ENCODE measurements at places on chromosomes 1 and 21.

- DNase-seq, result no peak
Measured at GRCh38 chr1:65478379-65479026, 58.0 kb downstream of the LEPR start.

DNA sequence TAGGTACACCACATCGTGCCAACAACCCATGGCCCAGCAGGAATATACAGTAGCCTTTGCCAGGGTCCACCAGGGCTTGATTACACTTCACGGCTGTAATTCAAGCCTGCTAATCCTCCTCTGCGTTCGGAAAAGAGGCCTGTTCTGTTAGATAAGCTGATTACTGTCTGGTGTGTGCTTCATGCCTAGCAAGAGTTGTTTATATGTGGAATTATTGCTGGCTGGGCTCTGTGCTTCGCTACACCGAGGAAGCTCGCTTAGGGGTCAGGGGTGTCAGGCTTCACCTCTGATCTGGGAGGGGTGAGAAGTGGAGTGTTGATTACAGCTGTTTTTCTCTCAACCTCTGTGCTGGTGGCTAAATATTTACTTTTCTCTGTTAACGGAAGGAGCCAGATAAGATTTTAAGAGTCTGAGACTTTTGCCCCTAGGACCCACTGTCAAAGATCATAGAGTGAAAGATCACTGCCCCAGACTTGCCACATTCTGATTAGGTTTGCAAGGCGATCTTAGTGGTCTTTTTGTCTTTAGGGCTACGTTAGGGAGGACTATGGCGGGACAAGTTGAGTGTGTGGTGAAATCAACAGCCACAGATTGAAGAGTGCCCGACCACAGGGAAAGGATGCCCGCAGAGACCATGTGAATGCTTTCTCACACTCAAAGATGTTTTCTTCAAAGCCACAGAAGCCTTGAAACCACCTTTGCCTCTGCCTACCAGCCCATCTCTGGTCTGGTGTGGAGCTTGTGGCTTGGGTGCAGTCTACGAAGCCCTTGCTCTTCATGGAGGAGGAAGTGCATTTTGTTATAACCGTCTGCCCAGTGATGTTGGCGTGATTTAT, 216.1 kb downstream of the PBX1 start:
- no peak for DNase-seq

DNA sequence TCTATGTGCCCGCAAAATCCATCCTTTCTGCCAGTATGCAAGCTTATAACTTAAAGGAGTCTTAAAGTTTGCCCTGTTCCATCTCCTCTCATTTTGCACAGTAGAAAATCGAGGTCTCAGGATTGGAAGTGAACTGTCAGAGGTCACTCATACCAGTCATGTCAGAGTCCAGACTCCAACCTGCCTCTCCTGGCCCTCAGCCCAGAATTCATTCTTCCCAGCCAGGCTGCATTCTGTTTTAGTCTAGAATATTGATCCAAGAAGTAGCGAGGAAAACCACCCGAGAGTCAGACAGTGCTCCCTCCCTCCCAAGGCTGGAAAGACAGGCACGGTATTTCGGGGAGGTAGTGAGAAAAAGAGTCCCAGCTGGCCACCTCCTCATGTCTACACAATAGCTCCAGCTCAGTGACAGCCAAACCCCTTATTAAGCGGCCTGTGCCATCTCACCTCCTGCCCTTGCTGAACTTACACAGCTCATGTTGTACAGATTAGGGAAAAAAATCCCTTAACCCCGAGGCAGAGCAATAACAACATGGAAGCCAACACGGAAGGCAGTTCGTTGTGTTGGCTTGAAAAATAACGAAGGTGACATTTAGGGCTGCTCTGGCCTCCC, 89.4 kb downstream of the OMA1 start:
- DNase-seq, result no peak

DNA sequence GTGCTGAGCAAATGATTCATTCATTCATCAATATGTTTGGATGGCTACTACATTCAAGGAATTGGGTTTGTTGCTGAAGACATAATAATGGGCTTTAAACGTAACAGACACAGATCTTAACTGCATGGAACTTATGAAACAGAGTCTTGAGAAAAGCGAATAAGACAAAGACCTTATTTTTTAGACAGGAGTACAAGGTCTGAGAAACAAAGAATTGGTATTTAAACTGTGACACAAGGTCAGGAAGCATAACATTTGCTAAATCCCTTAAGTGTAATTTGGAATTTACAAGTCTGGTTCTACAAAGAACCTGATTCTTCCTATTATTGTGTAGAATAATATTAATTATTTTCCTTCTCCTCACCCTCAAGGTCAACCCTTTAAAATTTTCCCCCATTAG, 565.4 kb upstream of the RGS18 start:
- DNase-seq, result no peak

GRCh38 chr1:41611932-41612450, 127.5 kb upstream of the EDN2 start:
- no peak for DNase-seq

DNA sequence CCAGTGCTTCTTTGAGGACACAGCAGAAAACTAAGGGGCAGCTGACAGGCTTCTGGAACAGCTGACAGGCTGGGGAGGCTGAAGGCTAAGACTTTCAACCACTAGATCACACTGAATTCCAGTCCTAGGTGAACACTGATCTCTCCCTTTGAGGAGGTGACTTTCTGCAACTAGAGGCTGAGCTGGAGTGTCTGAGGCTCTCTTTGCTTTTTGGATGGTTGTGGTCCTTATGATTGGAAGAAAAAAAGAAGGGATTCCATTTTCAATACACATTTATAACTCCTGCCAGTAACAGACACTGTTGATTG, 1.4 kb downstream of the IL6R start:
- no peak for DNase-seq

GRCh38 chr1:62299426-62300200, 19.6 kb downstream of the KANK4 start:
- no peak for DNase-seq

DNA sequence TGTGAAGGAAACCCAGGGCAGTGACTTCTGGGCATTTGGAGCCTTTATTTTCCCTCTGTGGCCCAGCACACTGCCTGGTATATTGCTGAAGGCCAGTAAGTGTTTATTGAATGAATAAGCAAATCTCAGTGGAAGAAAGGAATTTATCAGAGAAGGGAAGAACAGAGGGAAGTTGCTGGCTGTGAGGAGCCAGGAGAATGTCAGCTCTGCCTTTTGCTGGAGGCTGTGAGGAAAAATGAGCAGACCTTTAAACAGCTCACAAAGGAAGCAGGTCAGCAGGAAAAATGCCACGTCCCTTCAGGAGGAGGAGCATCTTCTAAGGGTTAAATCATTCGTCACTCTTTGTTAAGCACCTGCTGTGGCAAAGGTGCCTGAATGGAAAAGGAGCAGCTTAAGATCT, 75.9 kb downstream of the GIPC2 start:
- no peak for DNase-seq

DNA sequence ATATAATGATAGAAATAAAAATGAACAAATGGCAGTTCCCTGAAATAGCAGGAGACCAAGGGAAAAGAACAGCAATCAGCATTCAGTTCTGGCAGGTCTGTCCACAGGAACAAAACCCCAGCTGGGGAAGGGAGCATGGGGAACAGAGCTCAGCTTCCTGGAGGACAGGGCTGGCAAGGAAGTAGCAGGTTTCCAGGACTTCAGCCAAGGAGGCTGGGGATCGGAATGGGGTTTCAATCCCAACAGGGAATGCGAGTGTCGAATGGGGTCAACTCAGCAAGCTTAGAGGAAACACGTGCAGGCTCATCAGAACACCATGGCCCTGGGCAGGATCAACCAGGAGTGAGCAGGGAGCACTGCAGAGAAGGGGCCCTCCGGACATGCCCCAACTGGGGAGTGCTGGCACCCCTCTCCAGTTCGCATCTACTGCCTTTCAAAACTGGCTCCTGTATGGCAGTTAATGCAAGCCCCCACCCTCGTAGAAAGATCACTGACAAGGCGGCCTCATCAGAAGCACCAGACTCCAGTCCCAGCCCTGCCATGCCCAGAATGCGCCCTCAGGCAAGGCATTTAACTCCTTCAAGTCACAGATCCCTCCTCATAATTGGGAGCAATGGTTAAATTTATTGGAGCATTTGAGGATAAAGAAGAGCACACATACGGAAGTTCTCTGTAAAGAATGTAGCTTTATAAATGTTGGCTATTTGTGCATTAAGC, 72.4 kb downstream of the SEC16B start:
- DNase-seq, result no peak

- DNase-seq, result no peak
Measured at GRCh38 chr1:109622895-109623294, 3.3 kb downstream of the AMPD2 start.

DNA sequence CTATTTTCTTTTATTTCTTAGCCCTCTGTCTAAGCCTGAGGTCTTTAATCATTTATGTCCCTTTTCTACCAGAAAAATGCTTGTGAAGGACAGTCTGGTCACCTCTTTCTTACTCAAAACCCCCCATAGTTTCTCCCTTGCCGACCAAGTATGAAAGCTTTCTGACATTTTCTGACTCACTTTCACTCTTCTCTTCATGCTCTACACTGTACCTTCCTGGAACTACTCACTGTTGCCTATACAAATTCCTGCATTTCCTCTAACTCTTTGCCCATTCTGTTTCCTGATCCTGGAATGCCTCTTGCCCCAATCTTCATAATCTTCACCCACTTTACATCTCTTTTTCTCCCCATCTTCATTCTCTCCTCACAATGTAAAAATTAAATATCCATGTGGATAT, 380.0 kb downstream of the HHIPL2 start:
- DNase-seq, result no peak

DNA sequence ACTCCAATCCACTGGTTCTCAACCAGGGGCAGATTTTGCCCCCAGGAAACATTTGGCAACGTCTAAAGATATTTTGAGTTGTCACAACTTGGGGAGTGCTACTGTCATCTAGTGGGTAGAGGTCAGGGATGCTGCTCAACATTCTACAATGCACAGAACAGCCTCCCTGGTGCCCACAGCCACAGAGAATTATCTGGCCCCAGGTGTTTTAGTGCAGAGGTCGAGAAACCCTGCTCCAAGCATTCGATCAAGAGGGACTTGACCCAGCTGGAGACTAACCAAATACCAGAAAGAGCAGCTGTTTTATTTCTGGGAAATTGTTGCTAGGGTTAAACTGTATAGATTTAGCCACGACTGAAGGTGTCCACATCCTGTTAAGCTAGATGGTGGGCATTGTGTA, 19.2 kb downstream of the CD247 start:
- DNase-seq, result no peak

GRCh38 chr1:176989023-176989422, 175.5 kb downstream of the ASTN1 start:
- no peak for DNase-seq

- DNase-seq, result no peak
Measured at GRCh38 chr1:239260842-239261241, 125.5 kb upstream of the CHRM3 start.

GRCh38 chr21:24693779-24694178, 913.5 kb downstream of the MRPL39 start:
- DNase-seq, result no peak

DNA sequence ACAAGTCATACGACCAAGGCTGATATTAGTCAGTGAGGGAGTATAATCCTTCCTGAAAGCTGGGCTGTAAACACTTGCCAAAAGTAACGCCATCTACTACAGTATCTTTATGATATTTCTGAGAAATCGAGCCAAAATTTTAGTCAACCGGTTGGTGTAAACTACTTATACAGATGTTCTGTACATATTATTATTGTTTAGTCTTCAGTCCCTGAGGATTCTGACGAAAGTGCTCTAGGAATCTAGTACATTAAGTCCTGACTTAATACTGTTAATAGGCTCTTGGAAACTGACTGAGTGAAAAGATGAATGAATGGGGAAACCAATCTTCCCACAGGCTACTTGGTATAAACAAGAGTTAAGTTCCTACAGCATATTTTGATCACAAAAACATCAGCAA, 274.3 kb downstream of the USP25 start:
- no peak for DNase-seq

DNA sequence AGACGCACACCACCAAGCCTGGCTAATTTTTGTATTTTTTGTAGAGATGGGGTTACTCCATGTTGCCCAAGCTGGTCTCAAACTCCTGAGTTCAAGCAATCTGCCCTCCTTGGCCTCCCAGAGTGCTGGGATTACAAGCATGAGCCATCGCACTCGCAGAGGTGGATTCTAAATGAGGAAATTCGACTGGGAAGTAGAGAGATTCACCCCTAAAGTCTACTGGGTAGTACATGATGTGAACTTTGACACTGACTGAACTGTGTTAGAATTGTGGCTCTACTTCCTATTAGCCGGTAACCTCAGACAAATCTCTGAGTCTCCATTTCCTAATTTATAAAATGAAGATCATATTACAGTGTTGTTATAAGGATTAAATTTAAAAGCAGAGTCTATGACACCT, 276.0 kb upstream of the NR5A2 start:
- DNase-seq, result no peak

GRCh38 chr1:181429462-181429861, 53.9 kb upstream of the CACNA1E start:
- no peak for DNase-seq

- DNase-seq, result no peak
Measured at GRCh38 chr1:95195046-95195445, 39.0 kb upstream of the RWDD3 start.

DNA sequence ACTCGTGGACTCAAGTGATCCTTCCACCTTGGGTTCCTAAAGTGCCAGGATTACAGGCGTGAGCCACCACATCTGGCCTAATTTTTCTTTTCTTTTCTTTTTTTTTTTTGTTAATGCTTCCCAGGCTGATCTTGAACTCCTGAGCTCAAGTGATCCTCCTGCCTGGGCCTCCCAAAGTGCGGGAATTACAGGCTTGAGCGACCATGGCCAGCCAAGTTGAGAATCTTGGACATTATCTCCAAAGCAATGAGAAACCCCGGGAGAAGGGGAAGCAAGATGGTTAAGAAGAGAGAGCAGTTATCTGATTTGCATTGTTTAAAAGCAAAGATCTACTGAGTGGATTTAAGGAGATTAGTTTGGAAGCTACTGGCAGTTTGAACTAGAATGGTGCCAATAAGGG, 9.1 kb downstream of the HIPK1 start:
- DNase-seq, result no peak

GRCh38 chr1:221439747-221440501, 302.0 kb downstream of the DUSP10 start:
- DNase-seq, result no peak

GRCh38 chr1:205933671-205934618, 9.3 kb downstream of the SLC26A9 start:
- DNase-seq, result no peak

DNA sequence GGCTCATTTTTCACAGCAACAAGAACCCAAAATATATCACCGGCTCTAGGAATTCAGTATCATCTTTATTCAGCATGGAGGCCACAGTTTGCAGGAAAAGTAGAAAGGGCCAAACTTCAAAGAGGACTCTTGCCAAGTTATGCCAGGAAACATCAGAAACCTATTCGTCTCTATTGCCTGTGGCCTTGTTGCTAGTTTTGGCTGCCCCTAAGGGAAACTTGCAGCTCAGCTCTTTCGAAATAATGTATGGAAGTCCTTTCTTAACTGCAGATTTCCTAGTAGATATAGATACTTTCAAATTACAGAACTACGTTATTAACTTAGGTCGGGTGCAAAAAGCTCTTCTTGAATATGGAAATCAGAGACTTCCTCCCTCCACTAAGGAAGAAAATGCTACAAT, 4.2 kb upstream of the NENF start:
- no peak for DNase-seq

GRCh38 chr1:41493117-41493536, 8.6 kb upstream of the EDN2 start:
- DNase-seq, result no peak

Data from NCI-H1436 (cell line).